ENCODE measurements at places on chromosomes 2 and 18. TPM values are rescaled to one million over a fixed set of nuclear protein-coding genes. Genes with fewer than 3 reads are reported as not detected.
A peak's percentile ranks its signal among the peaks of the same experiment; 100 is the strongest.

DNA sequence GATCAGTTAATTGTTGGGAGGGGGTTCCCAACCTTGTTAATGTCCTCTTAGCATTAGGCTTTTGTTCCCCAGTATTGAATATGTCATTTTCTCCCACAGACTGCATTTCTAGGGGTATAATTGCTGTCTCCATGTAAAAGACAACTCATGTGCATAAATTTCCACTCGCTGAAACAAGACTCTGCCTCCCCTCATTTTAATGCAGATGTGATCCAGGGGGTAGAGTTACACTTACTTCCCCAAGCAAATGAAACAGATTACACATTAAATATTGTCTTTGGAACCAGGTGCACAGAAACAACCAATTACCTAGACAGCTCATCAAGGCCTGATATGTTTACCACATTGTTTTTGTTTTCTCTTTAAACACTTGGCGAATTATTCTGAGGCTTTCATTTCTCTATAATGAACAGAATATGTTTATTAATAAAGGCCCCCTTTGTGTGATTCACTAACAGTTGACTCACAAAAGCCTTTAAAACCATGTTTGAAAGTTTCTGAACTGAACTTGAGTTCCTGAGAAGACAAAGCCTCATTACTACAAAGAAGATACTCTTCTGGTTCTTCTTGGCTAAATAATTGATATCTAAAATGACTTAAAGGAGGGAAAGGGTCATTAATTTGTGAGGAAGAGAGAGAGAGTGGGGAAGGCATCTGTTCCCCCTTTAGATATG, 15.0 kb upstream of the ACVR1 start:
- no peaks in the 10 kb centered on the region for H3K27me3 ChIP-seq
- H3K4me3 ChIP-seq, result peak overlapping the region; percentile 26
- no peaks in the 10 kb centered on the region for H3K36me3 ChIP-seq

- no peaks in the 10 kb centered on the region for H3K4me1 ChIP-seq
- DNase-seq, result no peak
- no peak overlapping the region for H3K4me3 ChIP-seq
- H3K27ac ChIP-seq, result no peak overlapping the region
Measured at GRCh38 chr2:102367331-102367971, 11.9 kb downstream of the IL18R1 start.

- no peaks in the 10 kb centered on the region for H3K36me3 ChIP-seq
- no peak overlapping the region for H3K4me3 ChIP-seq
- no peak for DNase-seq
- no peaks in the 10 kb centered on the region for H3K27me3 ChIP-seq
- H3K4me1 ChIP-seq, result no peaks in the 10 kb centered on the region
- H3K27ac ChIP-seq, result no peak overlapping the region
Measured at GRCh38 chr2:169542433-169542832, 31.2 kb downstream of the FASTKD1 start.

- no peaks in the 10 kb centered on the region for H3K27me3 ChIP-seq
- no peaks in the 10 kb centered on the region for H3K36me3 ChIP-seq
- DNase-seq, result no peak
- H3K27ac ChIP-seq, result no peak overlapping the region
Measured at GRCh38 chr2:160110674-160111239, 48.3 kb upstream of the PLA2R1 start.

- DNase-seq, result no peak
- no peak overlapping the region for H3K4me3 ChIP-seq
- H3K36me3 ChIP-seq, result no peaks in the 10 kb centered on the region
- H3K27ac ChIP-seq, result no peak overlapping the region
Measured at GRCh38 chr18:9673296-9674251, 34.5 kb upstream of the RAB31 start.

UGT1A3 gene
- not detected for total RNA-seq

- DNase-seq, result no peak
- no peaks in the 10 kb centered on the region for H3K27me3 ChIP-seq
- no peaks in the 10 kb centered on the region for H3K36me3 ChIP-seq
- H3K27ac ChIP-seq, result no peak overlapping the region
- H3K4me3 ChIP-seq, result no peak overlapping the region
- H3K4me1 ChIP-seq, result no peaks in the 10 kb centered on the region
Measured at GRCh38 chr18:7436166-7436565, 130.9 kb upstream of the PTPRM start.

DNA sequence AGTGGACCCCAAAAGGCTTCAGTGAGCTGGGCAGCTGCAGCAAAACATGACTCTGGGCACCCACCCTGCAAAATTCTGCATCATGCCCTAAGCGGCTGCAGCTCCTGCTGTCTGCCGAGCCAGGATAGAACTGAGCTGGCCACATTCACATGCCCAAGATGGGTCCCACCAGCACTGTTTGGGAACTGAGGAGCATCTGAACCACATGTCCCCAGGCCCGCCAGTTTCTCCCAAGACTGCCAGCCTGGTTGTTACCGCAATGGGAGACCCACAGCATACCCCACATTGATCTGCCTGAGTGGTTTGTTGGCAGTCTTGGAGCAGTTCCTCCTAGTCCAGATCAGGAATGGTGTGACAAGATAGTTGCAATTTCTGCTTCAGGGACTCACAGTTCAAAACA, 946.8 kb downstream of the CPS1 start:
- H3K27me3 ChIP-seq, result no peaks in the 10 kb centered on the region
- no peaks in the 10 kb centered on the region for H3K36me3 ChIP-seq
- H3K27ac ChIP-seq, result no peak overlapping the region

DNA sequence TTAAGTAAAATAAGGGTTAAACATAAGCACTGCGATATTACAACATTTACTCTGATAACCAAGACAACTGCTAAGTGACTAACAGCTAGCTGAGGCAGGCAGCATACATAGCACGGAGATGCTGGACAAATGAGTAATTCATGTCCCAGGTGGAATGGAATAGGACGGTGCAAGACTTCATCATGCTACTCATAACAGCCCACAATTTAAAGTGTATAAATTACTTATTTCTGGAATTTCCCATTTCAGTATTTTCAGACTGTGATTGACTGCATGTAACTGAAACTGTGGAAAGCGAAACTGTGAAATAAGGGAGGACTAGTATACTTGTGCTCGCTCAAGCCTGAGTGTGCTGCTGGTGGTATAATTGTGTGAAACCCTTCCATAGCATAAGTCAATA, 12.9 kb downstream of the IER3IP1 start:
- no peaks in the 10 kb centered on the region for H3K27me3 ChIP-seq
- no peak for DNase-seq
- no peak overlapping the region for H3K4me3 ChIP-seq
- H3K27ac ChIP-seq, result no peak overlapping the region
- no peaks in the 10 kb centered on the region for H3K4me1 ChIP-seq

DNA sequence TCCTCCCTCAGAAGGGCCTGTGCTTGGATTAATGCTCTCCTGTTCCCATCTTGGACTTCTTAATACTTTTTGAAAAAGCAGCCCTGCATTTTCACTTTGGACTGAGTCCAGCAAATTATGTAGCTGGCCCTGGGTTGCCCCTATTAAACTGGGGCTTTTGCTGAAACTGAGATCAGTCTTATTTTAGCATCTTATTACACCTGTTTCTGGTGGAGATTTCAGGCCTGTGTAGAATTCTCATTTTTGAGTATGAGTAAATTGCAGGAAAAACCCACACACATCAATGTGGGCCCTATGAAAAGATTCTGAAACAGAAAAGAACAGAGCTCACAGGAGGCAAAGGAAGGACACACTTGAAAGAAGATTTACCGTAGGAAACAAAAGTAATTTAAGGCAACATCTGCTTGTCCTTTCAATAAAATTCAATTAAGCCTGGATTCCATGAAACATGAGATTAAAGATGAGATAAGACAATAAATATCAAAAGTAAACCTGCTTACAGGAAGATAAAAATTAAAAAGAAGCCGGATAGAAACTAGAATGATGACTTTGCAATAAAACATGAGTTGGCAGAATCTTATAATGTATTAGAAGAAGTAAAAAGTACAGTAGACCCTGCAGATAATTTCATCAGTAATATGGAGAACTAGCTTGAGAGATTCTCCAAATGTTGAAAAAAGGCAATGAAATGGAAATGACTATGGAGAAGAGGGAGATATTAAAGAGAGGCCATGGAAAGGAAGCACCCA, 90.7 kb upstream of the GCFC2 start:
- H3K27me3 ChIP-seq, result no peaks in the 10 kb centered on the region
- H3K4me3 ChIP-seq, result no peak overlapping the region
- H3K36me3 ChIP-seq, result no peaks in the 10 kb centered on the region
- no peak for DNase-seq
- no peaks in the 10 kb centered on the region for H3K4me1 ChIP-seq

- no peaks in the 10 kb centered on the region for H3K36me3 ChIP-seq
- H3K27ac ChIP-seq, result no peak overlapping the region
- no peaks in the 10 kb centered on the region for H3K4me1 ChIP-seq
- no peak for DNase-seq
- H3K4me3 ChIP-seq, result no peak overlapping the region
Measured at GRCh38 chr2:9574331-9574730, 18.7 kb upstream of the ADAM17 start.

GRCh38 chr2:68423966-68424650, 43.0 kb downstream of the FBXO48 start:
- no peaks in the 10 kb centered on the region for H3K4me1 ChIP-seq
- no peak for DNase-seq
- H3K27me3 ChIP-seq, result no peaks in the 10 kb centered on the region
- H3K4me3 ChIP-seq, result no peak overlapping the region

DNA sequence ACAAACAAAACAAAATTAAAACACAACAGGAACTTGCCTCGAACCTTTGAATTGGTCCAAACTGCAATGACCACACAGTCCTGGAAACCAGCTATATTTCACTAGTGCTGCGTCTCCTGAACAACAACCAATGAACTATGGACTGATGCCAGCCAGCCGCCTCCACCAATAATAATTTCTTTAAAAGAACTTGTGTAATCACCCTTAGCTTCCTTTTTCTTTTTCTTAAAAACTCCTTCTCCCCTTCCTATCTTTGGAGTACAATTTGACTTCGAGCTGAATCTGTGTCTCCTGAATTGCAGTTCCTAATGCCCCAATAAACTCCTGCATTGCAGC, 1.6 kb upstream of the CXXC1 start:
- peaks cover 8% of the 10 kb centered on the region for H3K36me3 ChIP-seq
- H3K4me1 ChIP-seq, result no peaks in the 10 kb centered on the region
- H3K27ac ChIP-seq, result no peak overlapping the region

DNA sequence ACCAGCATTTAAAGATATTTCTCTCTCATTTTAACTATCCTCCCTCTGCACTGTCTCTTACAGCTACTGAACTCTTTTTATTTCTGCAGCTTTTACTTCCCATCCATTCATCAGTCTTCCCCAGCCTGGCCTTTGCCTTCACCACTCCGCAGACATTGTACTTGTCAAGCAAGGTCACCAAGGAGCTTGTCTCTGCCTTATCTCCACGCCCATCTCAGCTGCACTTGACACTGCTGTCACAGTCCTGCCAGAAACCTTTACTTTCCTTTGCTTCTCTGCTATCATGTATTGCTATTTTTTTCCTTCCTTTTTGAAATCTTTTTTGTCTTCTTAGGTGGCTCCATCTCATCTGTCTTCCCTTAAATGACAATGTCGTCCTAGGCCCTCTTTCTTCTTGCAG, 147.0 kb downstream of the VWC2L start:
- H3K4me3 ChIP-seq, result no peak overlapping the region
- H3K4me1 ChIP-seq, result no peaks in the 10 kb centered on the region
- no peaks in the 10 kb centered on the region for H3K36me3 ChIP-seq
- H3K27ac ChIP-seq, result no peak overlapping the region
- H3K27me3 ChIP-seq, result no peaks in the 10 kb centered on the region

- no peak overlapping the region for H3K4me3 ChIP-seq
- no peaks in the 10 kb centered on the region for H3K27me3 ChIP-seq
- no peak for DNase-seq
- H3K36me3 ChIP-seq, result no peaks in the 10 kb centered on the region
- no peaks in the 10 kb centered on the region for H3K4me1 ChIP-seq
Measured at GRCh38 chr2:30393510-30393909, 53.5 kb upstream of the LCLAT1 start.

GRCh38 chr2:194380011-194380410, 1277.0 kb upstream of the SLC39A10 start:
- DNase-seq, result no peak
- H3K4me3 ChIP-seq, result no peak overlapping the region
- H3K27me3 ChIP-seq, result no peaks in the 10 kb centered on the region
- no peaks in the 10 kb centered on the region for H3K36me3 ChIP-seq
- no peak overlapping the region for H3K27ac ChIP-seq

GRCh38 chr2:236654496-236654895, 84.9 kb downstream of the ACKR3 start:
- H3K36me3 ChIP-seq, result no peaks in the 10 kb centered on the region
- no peak overlapping the region for H3K27ac ChIP-seq
- H3K27me3 ChIP-seq, result no peaks in the 10 kb centered on the region
- H3K4me1 ChIP-seq, result no peaks in the 10 kb centered on the region
- no peak for DNase-seq

DNA sequence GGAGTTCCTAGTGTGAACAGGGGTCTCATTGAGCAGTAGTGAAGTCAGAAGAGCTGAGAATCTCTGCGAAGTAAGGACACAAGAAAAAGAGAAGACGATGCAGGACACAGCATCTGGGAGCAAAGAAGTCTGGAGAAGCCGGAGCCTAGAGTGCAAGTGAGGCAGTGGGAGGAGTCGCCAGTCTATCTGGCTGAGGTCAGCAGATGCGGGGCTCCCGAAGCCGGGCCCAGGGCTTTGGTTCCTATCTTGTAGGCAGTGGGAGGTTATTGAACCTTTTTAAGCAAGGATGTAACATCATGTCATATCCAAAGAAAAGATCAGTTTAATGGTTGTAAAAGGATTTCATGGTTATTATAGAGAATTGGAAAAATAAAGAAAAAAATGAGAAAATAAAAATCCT, 90.8 kb upstream of the KCTD1 start:
- no peak for DNase-seq
- H3K36me3 ChIP-seq, result no peaks in the 10 kb centered on the region
- no peak overlapping the region for H3K27ac ChIP-seq

LBH gene
- 25.7 TPM for total RNA-seq

KIF1A gene
- total RNA-seq, result 281 TPM

DNA sequence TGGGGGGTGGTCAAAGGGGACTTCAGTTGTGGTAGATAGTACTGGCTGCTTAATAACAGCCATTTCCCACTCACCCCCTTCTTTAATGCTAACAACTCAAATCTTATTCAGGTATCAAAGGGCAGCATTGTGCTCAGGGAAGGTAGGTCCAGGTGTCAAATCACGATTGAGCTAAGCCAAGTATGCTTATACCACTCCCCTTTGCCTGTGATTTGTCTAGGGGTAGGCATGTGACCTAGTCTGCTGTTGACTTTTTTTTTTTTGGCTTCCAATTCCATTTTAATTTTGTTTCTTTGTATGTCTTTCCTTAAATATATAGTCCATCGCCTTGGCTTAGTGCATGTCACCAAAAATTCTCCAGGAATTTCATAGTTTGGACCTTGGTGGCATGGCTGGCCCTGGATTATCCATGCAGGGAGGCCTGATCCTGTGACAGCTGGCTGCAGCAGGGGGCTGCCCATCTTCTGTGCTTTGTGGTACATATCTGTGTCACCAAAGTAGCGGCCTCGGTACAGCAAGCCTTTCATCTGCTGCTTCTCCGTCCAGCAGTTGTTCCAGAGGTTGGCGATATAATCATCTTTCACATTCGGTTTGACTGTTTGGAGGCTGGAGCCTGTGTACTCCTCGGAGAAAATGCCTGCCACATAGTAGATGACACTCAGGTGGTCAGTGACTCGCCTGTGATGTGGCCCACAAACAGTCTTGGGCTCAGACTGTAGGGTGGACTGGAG, 68.1 kb upstream of the SPRED2 start:
- H3K36me3 ChIP-seq, result no peaks in the 10 kb centered on the region
- DNase-seq, result no peak
- no peak overlapping the region for H3K4me3 ChIP-seq
- no peaks in the 10 kb centered on the region for H3K27me3 ChIP-seq

CD8B gene
- 0.35 TPM for total RNA-seq

PLB1 gene
- 0.20 TPM for total RNA-seq
